ENCODE measurements at places on chromosomes 1 and 21.

- no peak for DNase-seq
Observed at GRCh38 chr1:167842872-167843271, 71.1 kb downstream of the ADCY10 start.

GRCh38 chr1:113511269-113511668 lies 121.0 kb downstream of the MAGI3 start:
- no peak for DNase-seq

DNA sequence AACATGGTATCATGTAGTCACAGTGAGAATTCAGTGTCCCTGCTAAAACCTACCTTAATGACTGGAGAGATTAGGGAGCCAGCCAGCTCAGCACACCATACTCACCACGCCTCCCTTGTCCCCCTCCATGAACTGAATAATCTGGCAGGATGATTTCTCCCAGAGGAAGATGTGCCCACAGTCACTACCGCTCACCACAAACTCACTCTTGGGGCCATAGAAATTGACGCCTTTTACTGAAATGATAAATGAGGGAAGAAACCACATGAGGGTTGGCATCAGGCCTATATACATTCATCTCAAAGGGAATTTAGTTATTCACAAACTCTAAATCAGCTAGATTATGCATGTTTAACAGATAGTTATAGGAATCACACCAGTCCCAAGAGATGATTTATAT lies 17.4 kb downstream of the PEA15 start:
- no peak for DNase-seq

GRCh38 chr1:235720544-235720943 lies 71.0 kb upstream of the GNG4 start:
- DNase-seq, result no peak

DNA sequence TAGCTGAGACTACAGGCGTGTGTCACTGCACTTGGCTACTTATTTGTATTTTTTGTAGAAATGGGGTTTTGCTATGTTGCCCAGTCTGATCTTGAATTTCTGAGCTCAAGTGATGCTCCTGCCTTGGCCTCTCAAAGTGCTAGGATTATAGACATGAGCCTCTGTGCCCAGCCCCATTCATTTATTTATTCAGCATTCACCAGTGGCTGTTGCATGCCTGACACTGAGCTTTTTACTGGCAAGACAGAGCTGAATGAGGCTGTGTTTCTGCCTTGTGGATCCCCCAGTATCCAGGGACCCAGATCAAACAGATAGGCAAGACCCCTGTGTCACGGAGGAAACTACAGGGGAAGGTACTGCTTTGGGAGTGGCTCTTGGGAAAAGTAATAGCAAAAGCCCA lies 109.4 kb downstream of the DISC1 start:
- DNase-seq, result no peak

DNA sequence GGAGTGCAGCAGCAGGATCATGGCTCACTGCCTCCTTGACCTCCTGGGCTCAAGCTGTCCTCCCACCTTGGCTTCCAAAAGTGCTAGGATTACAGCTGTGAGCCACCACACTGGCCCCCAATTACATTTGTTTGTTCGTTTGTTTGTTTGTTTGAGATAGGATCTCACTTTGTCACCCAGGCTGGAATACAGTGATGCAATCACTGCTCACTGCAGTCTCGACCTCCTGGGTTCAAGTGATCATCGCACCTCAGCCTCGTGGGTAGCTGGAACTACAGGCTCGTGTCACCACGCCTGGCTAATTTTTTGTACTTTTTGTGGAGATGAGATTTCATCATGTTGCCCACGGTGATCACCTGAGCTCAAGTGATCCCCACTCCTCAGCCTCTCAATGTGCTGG lies 2.0 kb upstream of the VPS72 start:
- no peak for DNase-seq

DNA sequence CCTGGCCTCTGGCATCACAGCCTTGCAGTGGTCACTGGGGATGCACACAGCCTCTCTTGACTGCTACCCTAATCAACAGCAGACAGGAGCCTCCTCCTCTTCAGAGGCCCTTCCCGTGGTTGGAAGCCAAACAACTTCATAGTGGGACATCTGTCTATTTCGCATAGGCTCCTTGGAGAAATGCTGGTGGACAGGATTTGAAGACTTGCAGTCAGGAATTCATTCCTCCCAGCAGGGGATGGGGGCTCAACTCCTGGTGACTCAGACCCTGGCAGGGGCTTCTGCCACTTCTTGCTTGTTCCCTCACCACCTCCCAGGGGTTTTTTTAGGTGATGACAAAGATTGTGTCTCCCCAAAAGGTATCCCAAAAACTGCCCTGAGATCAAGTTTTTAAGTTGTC lies 191.7 kb upstream of the CAMK1G start:
- no peak for DNase-seq

GRCh38 chr1:39410915-39411436 lies 80.5 kb upstream of the BMP8A start:
- DNase-seq, result peak; percentile 79

DNA sequence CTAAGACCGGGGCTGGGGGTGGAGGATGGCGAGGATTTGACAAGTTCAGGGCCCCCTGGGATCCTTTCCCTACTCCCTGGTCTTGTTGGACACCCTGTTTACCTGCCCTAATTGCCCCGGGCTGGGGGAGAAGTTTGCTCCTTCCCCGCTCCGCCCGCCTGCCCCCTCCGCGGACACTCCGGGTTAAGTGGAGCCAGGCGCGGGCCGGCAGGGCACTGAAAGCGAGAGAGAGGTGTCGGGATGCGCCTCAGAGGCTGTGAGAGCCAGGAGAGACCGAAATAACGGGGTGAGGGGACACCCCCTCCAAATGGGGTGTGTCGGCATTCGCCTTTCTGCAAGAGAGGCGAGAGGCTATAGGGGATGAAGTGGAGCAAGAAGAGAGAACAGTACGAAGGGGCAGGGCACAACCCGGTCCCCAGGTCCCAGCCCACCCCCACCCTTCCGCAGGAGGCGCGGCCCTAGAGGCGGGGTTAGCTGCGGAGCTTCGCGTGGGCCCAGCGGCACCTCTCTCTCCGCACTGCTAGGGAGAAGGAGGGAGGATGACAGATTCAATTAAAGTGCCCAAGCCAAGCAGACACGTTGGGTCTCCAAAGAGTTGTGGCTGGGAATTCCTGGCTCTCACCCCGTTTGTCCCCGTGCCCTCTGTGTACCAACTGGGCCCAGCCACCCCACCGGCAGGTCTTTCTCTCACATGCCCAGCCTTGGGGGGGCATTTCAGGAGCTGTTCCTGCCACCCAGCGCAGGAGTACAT lies 3.8 kb downstream of the EFNA3 start:
- no peak for DNase-seq

GRCh38 chr1:202616355-202616915 lies 93.8 kb downstream of the SYT2 start:
- DNase-seq, result no peak

GRCh38 chr1:210397252-210397651 lies 68.5 kb downstream of the HHAT start:
- DNase-seq, result no peak

DNA sequence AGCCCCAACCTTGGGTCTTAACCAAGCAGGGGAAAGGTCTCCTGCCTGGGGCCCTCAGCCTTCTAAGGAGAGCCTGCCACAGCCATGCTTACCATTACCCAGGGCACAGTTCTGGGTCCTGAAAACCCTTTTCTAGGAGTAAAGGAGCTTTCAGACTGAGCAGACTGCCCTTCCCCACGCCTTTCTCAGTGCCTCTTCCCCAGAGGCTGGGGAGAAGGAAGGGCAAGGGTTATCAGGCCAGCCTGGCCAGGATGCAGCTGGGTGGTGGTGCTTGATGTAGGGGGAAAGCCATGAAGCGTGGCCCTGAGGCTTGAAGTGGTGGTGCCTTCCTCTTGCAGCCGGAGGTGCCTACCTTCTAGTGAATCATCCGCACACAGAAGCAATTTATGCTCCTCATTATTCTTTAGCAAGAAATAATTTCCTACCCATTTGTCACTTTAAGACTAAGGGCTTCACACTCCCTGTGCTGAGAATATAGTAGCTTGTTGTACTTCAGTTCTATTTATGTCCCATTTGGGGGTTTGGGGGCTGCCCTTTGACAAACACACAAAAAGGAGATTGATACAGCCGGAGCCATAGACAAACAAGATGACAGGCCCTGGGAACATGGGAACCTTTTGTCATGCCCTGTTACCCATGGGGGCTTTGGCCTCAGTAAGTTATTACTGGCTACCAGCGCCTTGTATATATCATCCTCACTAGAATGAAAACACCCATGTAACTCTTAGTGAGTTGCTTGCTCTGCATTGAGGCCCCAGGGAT lies 40.7 kb downstream of the MAN1C1 start:
- no peak for DNase-seq

GRCh38 chr21:24163539-24163938 lies 1443.7 kb downstream of the MRPL39 start:
- no peak for DNase-seq

- no peak for DNase-seq
Observed at GRCh38 chr1:237201155-237201554, 159.2 kb downstream of the RYR2 start.

GRCh38 chr1:63794939-63795378 lies 21.1 kb downstream of the ROR1 start:
- DNase-seq, result no peak

DNA sequence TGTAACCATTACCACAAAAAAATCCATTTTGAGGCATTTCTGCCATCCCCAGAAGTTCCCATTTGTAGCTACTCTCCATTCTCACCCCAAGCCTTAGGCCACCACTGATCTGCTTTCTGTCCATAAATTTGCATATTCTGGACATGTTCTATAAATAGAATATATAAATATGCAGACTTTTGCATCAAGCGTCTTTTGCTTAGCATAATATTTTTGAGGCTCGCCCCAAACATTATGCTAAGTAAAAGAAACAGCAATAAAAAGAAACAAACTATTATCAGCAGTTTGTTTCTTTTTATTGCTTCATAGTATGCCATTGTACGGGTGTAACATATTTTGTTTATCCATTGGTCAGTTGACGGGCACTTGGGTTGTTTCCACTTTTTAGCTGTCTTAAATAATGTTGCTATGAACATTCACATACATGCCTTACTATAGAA lies 7.9 kb downstream of the TFAP2E start:
- no peak for DNase-seq

- DNase-seq, result no peak
Observed at GRCh38 chr1:56482486-56482885, 96.9 kb downstream of the PLPP3 start.

DNA sequence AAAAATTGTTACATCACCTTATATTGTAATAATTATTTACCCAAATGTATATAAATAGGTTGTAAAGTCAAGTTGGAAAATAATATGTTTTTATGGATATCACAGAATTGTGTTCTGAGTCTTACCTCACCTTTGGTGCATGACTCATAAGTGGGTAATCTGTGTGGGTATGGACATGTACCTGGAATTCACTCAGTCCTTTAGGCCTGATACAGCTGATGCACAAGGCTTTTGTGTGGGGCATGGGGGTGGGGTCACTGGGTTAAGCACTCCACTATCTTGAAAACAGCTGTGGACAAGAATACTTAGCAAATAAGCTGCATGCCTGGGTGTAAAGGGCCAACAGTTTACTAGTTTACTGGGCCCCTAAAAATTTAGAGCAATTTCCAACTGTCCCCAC lies 34.4 kb downstream of the INKA2 start:
- DNase-seq, result no peak

- DNase-seq, result no peak
Observed at GRCh38 chr1:223780949-223781348, 64.8 kb downstream of the TP53BP2 start.

DNA sequence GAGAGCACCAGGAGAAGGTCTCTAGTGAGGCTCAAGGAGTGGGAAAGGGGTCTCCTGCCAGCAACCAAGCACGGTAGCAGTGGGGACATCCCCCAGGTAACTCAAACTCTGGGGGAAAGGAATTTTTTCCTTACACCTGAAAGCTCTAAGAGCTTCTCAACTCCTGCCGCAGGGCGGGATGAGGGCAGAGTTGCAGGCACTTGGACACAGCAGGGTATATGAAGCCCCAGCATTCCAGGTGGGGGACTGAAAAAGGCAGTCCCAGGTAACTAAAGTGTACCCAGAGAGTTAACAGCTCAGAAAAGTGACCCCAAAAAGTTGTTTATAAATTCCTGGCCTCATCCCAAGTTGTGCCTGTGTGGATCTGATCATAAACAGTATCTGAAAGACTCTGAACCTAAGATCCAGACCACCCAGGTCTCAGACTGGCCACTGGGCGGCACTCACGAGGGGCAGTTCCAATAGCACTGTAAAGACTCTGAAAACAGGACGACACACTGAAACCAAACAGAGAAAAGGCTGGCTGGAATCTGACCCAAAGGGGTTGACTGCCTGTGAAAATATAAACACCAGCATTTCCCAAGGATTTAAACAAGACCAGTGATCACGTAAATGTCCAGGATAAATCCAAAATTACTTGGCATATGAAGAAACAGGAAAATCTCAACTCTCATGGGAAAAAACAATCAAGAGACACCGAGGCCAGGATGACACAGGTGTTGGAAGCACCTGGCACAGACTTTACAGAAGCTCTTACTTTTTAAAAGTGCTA lies 47.5 kb downstream of the HSF2BP start:
- DNase-seq, result peak; percentile 4

DNA sequence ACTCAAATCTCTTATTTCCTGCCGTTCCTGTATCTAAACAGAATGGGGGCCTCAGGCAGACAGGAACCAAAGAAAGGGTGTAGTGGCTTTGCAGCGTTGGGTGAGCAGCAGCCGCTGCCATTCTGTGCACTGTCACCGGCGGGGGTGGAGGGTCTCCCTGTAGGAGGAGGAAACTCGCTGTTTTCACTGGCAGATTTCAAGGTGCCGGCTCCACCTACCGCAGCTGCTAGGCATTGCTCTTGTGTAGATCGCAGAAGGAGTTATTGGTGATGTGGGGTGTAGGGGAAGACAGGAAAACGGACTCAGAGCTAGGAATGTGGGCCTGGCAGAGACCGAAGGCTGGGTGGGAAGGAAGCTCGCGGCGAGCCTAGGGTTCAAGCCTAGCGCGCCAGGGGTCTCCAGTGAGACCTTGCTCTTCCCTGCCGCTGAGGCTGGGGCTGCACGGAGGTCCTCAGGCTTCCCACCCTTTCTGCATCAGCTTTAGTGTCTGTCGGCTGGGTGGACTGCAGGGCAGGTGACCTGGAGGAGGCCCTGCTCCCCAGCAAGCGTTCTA lies 20.8 kb downstream of the ATP5PO start:
- DNase-seq, result peak; percentile 24

GRCh38 chr21:43269440-43269839 lies 100.6 kb downstream of the CRYAA start:
- no peak for DNase-seq

DNA sequence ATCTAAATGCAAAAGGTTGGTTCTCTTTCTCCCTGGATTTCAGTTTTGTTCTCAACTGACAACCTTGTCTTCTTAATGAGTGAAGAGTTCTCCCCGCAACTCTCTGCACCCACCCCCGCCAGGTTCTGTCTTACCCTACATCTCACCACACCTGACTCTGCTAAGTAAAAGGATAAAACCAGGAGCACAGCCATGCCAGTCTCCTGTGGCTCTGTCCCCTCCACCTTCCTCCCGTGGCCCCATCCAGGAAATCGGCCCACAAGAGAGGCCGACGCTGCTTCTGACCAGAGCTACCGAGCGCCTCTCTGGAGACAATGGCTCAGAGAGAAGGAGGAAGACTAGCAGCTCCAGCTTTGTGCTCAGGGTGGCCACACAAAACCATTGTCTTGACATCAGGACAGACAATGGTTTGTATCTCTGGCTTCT lies 72.2 kb downstream of the PLEKHA6 start:
- peak; percentile 55 for DNase-seq
